ENCODE measurements at places on chromosomes 11 and 22. TPM values are rescaled to one million over a fixed set of nuclear protein-coding genes. Genes with fewer than 3 reads are reported as not detected.

GRCh38 chr22:29032584-29032983, 29.0 kb downstream of the C22orf31 start:
- no peak for DNase-seq

- peak; percentile 82 for DNase-seq
Observed at GRCh38 chr11:843086-843734, 558 bp downstream of the TSPAN4 start.

UBQLNL gene
- total RNA-seq = 0.69 TPM

IL18 gene
- 25.2 TPM for total RNA-seq

LRRC56 gene
- total RNA-seq = 7.7 TPM

DNA sequence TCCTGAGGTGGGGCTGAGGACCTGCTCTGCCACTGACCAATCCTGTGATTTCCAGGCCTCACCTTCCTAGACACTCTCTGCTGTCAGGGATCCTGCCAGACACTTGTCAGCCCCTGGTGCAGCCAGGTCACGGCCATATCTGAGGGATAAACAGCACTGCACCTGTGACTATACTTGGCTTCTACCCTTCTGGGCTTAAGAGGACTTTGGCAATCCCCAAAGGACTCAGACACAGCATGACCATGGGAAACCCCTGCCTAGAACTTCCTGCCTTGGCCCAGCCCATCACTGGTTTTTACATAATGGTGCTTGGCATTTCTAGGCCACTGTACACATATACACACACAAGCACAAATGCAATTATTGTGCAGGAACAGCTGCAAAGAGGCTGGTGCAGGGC, 11.6 kb upstream of the OLFML1 start:
- DNase-seq = no peak

DNA sequence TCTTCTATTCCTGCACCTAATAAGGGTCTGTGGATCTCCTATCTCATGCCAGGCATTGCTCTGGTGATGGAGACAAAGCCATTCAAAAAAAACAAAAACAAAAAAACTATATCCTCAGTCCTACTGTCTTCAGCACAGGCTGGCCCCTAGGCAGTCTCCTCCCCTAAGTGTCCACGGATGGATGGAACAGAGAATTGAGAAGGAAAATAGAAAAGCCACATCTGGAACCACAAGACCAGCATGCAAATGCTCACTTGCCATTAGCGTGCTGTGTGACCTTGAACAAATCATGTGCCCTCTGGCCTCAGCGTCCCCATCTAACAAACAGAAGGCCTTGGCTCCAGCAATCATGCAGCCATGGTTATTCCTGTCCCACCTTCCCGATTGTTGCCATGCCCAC, 32.7 kb upstream of the CD82 start:
- no peak for DNase-seq

GRCh38 chr11:108587109-108587508, 6.5 kb downstream of the EXPH5 start:
- no peak for DNase-seq

DNA sequence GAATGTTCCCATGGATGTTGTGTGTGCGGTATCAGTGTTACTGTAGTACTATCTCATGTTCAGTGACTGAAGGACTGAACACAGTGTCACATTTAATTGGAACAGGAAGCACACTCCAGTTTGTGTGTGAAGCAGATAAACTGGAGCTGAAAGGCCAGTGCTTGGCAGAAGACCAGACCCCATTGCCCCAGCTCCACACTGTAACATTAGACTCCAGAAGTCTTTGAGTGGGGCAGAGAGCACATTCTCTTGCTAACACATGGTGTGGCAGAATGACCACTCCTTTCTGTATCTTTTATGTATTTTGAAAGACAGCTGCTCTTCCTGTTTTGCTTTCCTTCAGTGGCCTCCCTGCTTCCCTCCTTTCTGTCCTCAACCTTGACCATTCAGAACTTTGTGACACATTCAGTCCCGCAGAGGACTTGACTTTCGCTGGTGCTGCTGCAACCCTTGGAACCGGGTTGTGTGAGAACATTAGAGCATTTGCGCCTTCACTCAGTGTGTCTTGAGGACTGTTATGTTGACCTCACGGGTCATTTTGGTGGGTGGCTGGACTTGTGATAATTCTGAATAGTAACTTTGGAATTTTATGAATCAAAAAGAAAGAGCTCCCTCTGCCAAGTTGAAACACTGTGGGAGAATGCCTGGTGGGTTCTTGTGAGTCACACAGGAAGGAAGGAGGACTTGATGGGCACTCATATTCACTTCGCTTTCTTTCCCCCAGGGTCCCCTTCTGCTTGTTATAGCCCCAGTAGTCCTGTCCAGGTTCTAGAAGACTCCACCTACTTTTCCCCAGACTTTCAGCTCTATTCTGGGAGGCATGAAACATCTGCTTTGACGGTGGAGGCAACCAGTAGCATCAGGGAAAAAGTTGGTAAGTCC, 26.4 kb downstream of the AMOTL1 start:
- peak; percentile 47 for DNase-seq

- DNase-seq = peak; percentile 50
Observed at GRCh38 chr22:27573280-27574001, 228.1 kb downstream of the MN1 start.

- no peak for DNase-seq
Observed at GRCh38 chr11:102836290-102836875, 7.0 kb downstream of the MMP3 start.

TNNT3 gene
- 0.60 TPM for total RNA-seq

GRCh38 chr11:62559204-62559603, 12.6 kb upstream of the AHNAK start:
- no peak for DNase-seq

GRCh38 chr11:73287400-73288101, 15.4 kb downstream of the P2RY6 start:
- no peak for DNase-seq

CHST1 gene
- 2.8 TPM for total RNA-seq

GRCh38 chr11:342328-342727, 21.7 kb upstream of the IFITM3 start:
- DNase-seq = no peak

USP2 gene
- total RNA-seq = 30.4 TPM

PGA5 gene
- 0.35 TPM for total RNA-seq

SCUBE1 gene
- total RNA-seq = 7.1 TPM

GRCh38 chr11:65432686-65433582, 10.3 kb downstream of the NEAT1 start:
- DNase-seq = no peak

DNA sequence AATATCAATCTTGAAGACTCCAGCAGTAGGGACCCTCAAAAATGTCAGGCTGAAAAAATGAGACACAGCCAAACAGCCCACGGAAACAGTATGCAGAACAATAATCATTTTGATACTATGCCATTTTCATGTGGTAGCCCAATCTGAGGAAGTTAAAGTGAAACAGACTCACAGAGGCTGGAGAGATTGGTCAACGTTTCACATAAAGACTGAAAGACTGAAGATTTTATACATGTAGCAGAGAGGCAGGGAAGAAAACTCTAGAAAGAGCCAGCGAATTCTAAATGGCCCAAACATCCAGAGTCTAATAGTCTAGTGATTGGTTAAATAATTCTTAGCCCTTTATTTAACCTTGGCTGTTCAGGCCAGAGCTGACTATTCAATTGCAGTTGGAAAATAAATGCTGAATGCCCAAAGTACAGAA, 49.4 kb downstream of the MAML2 start:
- DNase-seq = no peak
